ENCODE measurements at places on chromosomes 2 and 18. TPM values are rescaled to one million over a fixed set of nuclear protein-coding genes. Genes with fewer than 3 reads are reported as not detected.

SCG2 gene
- total RNA-seq = 38.7 TPM

LRRTM4 gene
- total RNA-seq = 18.6 TPM

TMEFF2 gene
- 23.9 TPM for total RNA-seq

DNA sequence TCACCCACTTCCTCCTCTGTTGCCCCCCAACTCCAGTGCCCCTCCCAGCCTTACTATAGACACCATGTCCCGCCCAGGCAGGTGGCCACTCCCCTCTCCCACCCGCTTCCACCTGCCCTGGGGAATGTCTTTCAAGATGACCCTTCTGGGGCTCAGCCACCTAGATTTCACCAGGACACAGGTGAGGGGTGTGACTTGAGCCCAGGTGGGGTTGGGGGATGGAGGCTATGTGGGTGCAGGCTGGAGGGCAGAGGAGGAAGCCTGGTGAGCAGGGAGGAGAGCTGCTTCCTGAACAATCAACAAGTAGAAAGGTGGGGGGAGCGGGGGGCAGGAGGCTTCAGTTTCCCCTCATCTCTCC lies 8.7 kb downstream of the ADRA2B start:
- DNase-seq = no peak

- no peak for DNase-seq
Observed at GRCh38 chr2:99442837-99443236, 47.0 kb downstream of the REV1 start.

DNA sequence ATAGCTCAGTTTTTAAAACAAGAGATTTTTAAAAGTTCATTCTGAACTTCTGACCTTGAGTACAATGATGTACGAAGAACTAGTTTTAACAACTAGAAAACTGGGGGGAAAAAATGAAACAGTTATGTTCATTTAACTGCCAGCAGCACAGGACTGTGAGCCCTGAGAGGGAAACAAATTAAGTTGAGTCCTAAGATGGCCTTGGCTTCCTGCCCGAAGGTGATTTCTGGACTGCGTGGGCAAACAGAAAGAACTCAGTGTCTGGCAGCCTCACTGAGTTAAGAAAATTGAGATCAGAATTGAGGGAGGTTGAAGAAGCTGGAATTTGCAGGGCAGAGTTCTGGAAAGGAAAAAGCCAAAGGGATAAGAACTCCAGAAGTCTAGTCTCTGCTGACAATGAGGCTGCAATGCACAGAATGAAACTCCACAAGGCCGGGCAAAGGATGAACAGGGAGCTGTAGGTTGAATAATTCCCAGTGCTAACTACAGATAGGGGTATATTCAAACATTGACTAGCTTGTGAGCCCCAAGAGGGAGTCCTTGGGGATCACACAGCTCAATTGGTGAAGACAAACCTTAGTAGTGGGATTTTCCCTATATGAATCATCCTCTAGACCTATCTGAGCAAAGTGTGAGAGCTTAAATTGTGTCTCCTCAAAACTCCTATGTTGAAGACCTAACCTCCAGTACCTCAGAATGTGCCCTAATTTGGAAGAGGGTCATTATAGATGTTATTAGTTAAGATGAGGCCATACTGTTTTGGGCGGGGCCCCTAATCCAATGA lies 13.1 kb upstream of the CRACDL start:
- DNase-seq = no peak

DNA sequence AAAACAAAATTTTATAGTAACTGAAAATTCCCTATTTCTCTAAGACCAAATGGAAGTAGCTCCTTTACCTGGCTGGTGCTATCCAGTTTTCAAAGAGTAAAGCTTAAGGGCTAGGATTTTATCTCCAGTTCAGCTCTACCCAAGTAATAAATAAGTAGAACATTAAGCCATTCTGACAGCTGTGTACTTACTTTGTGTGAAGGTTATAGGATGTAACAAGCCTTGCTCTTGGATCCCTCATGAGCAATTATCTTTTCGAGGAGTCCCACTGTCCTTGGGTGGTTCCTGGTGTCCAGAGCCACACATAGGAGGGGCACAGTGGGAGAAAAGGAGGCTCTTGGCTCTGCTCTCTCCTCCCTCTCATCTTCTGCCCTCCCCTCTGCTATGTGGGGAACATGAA lies 45.5 kb downstream of the KIF5C start:
- DNase-seq = no peak

GRCh38 chr2:234191819-234192407 lies 141.4 kb downstream of the SPP2 start:
- DNase-seq = no peak

DNA sequence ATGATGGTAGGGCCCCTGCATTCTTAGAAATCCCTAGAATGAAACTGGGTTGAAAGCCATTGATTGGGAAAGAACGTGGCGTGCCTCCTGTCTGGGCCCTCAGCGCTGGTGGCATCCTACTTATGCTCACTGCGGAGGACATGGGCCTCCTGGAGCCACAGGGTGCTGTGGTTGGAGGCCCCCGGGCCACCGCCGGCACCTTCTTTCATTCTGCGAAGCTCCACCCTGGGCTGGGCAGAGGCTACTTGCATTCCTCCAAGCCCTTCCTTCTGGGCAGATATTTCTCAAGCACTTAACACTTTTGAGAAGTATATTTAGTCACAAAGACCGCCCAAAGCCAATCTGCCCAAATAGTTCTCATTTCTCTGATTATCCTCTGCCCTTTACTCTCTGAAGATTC lies 311.9 kb downstream of the MYCN start:
- no peak for DNase-seq

- no peak for DNase-seq
Observed at GRCh38 chr18:6315517-6316331, 99.0 kb downstream of the L3MBTL4 start.

GRCh38 chr18:79806976-79807841 lies 9.5 kb downstream of the KCNG2 start:
- no peak for DNase-seq

DNA sequence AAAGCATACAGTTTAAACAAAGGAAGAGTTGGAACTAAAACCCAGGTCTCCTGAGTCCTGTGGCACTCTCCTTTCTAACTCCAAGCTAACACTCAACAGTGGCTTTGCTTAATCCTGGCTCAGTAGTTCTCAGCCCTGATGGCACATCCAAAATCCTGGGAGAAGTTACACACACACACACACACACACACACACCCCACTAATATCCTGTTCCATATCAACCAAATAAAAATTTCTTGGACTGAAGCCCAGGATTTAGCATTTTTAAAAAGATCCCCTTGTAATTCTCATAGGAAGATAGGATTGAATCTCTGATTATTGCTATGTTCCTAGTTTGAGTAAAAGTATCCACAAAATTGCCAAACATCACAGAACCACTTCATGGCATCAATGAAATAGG lies 136.1 kb upstream of the RIOK3 start:
- DNase-seq = no peak

GRCh38 chr18:24918257-24918656 lies 433.7 kb downstream of the ZNF521 start:
- DNase-seq = no peak

- DNase-seq = no peak
Observed at GRCh38 chr2:197211881-197212342, 98.7 kb downstream of the ANKRD44 start.

- DNase-seq = peak; percentile 43
Observed at GRCh38 chr2:10162586-10163497, 40.3 kb downstream of the RRM2 start.

DNA sequence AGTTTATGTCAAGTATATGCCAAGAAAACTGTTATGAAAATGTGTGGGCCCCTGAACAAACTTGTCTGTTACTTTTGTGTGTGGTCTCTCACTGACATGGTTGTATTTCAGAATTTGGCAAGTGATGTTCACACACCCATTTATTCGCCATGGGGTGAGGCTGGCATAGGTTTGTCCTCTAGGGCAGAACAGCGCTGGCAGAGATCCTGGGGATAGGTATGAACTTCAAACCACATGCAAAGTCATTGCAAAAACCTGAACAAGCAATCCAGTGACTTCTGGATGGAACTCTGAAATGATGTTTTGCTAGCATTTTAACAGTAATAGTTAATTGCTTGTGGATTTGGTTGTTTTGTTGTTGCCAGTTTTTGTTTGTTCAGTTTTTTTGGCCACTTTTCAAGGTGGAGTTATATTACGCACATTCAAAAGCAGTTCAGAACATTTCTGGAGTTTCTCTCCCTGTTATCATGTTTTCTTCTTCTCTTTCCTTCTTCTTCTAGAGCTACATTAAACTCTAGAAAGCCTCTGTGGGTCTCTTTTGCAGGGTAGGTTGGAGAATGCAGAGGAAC lies 78.5 kb downstream of the MDH1 start:
- DNase-seq = no peak

DNA sequence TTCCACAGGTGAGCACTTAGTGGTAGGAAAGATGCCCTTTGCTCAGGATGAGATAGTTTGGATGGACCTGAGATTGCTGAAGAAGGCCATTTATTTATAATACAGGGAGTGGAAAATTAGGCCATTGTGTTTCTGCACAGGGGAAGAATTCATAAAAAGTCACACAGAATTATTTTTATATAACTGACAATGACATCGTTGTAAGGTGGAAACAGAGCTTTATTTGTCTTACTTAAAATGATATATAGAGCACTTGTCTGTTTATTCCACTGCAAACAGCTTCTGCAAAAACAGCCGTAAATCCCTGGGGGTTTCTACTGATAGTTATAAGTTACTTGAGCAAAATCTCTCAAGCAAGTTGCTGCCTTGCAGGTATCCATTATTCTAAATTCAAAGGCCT lies 158.1 kb upstream of the ZNF521 start:
- no peak for DNase-seq

DNA sequence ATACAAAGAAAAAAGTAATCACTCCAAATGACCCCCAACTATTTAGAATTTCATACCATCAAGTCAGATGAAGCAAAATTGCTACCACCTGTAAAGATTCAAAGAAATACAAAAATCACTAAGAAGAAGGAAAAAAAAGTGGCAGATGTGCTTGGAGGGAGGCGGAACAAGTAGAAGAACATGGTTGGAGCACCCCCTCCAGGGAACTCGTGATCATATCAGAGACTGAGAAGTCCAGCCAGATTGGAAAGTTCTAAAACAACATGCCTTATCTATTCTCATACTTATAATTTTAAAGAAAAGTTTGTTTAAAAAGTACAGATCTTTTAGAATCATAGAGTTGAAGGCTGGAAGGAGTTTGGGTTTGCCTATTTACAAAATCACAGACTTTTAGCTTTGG lies 113.4 kb upstream of the CYP26B1 start:
- DNase-seq = no peak

DNA sequence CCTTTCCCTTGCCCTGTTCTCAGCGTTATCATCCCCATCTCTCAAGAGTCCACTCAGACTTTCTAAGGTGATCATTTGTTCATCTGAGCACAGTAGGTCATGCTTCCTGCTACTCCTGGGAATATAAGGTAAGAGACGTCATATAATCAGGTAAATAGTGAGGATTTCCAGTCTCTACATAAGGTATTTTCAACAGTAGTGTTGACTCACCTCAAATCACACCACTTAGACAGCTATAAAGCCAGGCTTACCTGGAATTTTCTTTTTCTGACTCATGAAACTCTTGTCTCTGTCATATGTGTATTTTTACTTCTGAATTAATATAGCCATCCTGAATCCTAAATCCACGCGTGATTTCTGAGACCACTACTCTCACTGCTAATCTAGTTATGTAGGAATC lies 443.2 kb downstream of the ARHGAP15 start:
- DNase-seq = no peak

DNA sequence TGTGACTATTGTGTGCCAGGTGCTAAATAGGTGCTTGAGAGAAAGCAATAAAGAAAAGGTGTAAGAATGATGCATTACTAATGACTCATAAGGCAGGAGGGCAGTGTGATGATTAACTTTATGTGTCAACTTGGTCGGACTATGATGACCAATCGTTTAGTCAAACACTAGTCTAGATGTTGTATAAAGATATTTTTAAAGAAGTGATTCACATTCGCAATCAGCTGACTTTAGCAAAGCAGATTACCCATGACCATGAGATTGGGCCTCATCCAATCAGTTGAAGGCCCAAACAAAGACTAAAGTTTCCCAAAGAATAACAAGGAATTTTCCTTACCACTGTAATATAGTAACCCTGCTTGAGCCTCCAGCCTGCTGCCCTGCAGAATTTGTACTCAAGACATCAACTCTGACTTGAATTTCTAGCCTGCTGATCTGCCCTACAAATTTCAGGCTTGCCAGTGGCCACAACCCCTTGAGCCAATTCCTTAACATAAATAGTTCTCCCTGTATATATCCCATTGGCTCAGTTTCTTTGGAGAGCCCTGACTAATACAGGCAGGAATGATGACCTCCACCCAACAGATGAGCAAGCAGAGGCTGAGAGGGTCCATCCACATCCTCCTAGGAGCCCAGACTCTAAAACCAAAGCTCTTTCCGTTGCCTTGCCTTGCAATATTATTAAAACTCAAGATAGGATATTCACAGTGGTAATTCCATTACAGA lies 132.6 kb downstream of the ACTR3 start:
- DNase-seq = no peak

DNA sequence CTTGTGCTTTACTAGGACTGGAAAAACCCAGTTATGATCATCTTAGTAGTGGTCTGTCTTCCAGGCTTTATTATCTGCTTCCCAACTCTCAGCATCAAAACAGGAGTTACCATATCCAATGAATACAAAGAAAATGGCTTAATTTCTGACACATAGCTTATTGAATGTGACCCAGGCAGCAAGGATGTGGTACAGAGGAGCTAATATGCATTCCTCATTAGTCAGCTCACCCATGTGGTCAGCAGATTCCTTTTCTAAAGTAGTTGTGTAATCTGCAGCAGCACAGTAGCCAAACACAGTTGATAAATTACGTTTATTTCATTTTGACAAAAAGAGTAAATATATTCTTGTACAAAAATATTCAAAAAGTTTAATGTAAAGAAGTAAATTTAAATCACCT lies 43.6 kb downstream of the TSPYL6 start:
- no peak for DNase-seq

- DNase-seq = no peak
Observed at GRCh38 chr18:45480219-45481015, 134.9 kb upstream of the SLC14A2 start.

- DNase-seq = no peak
Observed at GRCh38 chr2:111670776-111671175, 213.2 kb downstream of the ANAPC1 start.

DNA sequence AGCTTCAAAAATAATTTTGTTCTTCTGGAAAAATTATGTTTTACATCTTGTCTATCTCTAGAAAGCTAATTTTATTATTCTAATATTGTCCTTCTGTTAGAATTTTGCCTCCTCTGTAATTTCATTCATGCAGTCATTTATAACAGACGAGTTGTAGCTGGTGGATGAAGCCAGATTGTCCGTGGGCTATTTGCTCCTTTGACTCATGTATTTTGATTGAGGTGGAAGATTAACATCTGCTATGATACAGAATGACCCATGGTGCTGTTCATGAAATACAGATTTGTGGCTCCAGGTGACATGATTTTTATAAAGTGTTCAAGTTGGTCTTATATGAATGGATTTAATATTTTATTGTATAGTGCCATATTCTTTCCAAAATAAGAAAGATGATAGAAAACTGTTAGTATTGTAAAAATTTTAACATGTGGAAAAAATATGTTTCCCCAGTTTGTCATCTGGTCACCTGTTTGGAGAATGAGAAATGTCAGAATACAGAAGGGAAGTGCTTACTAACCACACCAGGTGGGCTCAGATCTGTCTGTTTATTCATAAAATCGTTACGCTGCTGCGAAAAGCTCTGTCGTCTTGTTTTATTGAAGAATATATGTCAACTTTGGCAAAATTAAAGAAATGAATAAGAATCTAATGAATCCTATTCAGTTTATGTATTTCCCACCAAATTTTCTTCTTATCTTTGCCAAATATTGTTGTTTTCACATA lies 20.4 kb upstream of the L3MBTL4 start:
- DNase-seq = no peak

- DNase-seq = no peak
Observed at GRCh38 chr18:55206927-55207326, 247.7 kb upstream of the CCDC68 start.

- no peak for DNase-seq
Observed at GRCh38 chr2:72326759-72327158, 179.1 kb upstream of the CYP26B1 start.

Data from glutamatergic neuron (in vitro differentiated cells).